ENCODE measurements at places on chromosomes 11 and 22. TPM values are rescaled to one million over a fixed set of nuclear protein-coding genes. Genes with fewer than 3 reads are reported as not detected.

The CCDC82 gene
- total RNA-seq, result 19.5 TPM

DNA sequence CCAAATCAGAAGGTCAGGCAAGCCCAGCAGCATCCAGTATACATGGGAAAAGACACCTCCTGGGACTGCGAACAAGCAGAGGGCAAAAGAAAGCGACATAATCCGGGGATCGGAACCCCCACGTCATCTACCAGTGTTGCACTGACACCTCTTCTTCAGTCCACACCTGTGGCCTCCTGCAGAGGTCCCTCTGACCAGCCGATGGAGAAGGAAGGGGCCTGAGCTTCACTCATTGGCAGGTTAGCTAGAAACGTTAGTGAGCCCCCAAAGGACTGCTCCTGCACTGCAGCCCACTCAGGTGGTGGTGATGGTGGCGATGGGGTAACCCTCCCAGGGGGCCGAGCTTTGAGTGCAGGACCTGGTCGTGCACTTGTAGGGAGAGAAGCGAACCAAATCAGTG, 22.1 kb downstream of the ASCL2 start:
- DNase-seq, result peak; percentile 27
- no peaks in the 10 kb centered on the region for H3K4me1 ChIP-seq
- no peak overlapping the region for H3K27ac ChIP-seq
- H3K27me3 ChIP-seq, result peaks cover 16% of the 10 kb centered on the region
- no peaks in the 10 kb centered on the region for H3K36me3 ChIP-seq
- no peak overlapping the region for H3K4me3 ChIP-seq

- DNase-seq, result no peak
- peaks cover 3% of the 10 kb centered on the region for H3K4me1 ChIP-seq
- H3K27me3 ChIP-seq, result no peaks in the 10 kb centered on the region
- H3K4me3 ChIP-seq, result no peak overlapping the region
Measured at GRCh38 chr11:73280626-73281025, 8.5 kb downstream of the P2RY6 start.

The HOATZ gene
- not detected for total RNA-seq

DNA sequence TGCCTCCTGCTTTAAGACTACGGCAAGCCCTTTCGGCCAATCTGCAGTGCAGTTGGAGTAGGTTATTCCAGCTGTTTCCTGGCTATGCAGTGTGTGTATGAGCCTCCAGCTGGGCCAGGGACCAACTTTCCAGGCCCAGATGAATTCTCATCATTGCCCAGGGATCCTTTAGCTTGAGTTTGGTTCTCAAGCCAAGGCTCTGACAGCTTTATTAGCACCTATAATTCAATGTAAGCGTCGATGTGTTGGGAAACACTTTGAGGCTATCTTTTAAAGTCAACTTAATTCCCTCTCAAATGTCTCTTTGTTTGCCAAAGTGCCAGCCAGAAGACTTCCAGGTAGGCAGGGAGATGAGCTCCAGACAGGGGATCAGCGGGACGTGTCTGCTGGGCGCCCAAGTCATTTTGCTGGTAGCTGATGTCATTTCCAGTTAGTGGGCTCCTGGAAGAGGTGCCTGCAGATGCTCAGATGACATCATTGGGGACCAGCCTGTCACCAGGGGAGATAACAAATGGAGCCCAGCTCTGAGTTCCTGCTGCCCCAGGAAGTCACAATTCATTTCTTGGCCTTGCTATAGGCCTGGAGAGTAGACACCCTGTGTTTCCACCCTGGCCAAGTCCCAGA, 520.4 kb downstream of the SOX6 start:
- no peak for DNase-seq
- no peaks in the 10 kb centered on the region for H3K4me1 ChIP-seq
- H3K27me3 ChIP-seq, result peaks cover 12% of the 10 kb centered on the region
- H3K36me3 ChIP-seq, result no peaks in the 10 kb centered on the region
- no peak overlapping the region for H3K4me3 ChIP-seq

The GGTLC3 gene
- not detected for total RNA-seq

- no peak for DNase-seq
- no peaks in the 10 kb centered on the region for H3K4me1 ChIP-seq
- no peaks in the 10 kb centered on the region for H3K27me3 ChIP-seq
- no peak overlapping the region for H3K27ac ChIP-seq
- peaks cover 18% of the 10 kb centered on the region for H3K36me3 ChIP-seq
Measured at GRCh38 chr11:93718057-93718563, 23.2 kb downstream of the TAF1D start.

The SCGB1A1 gene
- not detected for total RNA-seq

DNA sequence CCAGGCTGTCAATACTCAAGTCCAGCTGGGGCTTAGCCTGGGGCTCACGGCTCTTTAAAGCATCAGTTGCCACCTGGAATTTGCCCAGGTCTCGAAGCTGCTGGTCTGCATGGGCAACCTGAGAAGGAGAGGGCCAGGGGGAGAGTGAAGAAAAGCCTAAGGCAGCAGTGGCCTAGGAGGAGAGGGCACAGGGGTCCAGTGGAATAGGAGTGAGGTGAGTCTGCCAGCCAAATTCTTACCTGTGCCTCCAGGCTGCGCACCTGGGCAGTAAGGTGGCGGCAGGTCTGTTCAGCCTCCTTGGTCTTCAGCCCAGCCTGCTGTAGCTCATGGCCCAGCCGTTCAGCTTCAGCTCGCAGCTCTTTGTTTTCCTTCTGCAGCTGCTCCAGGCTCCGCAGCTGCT, 10.0 kb downstream of the IL18BP start:
- H3K4me3 ChIP-seq, result no peak overlapping the region
- no peaks in the 10 kb centered on the region for H3K27me3 ChIP-seq
- DNase-seq, result peak; percentile 25
- H3K36me3 ChIP-seq, result peaks cover 96% of the 10 kb centered on the region
- no peak overlapping the region for H3K27ac ChIP-seq

The IL17REL gene
- not detected for total RNA-seq

DNA sequence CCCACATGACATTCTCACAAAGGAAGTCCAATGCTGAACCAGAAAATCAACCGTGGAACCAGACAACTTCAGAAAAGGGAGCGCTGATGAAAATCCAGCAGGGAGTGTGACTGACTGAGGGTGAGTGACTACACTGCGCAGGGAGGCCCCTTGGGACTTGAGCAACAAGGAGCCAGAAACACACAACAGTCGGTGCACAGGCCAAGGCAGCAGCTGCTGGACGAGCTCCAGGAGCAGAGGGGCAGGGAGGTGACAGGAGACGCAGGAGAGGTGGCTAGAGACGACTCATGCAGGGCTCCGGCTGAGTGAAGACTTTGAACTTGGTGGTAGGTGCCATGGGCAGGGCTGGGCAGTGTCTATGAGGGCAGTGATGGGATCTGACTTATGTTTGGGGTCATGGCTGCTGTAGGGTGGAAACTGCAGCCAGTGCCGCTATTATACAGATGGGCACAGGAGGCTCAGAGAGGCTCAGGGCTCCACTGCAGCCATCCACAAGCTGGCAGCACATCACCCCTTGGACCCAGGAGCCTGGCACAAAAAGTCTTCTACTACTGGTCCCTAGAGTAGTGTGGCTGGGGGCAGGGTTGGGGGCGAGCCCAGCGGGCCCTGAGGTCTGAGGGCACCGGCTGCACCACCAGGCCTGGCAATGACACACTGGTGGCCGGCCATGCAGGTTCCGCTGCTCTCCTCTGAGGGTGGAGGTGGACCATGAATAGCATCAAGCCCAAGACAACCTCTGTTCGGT, 10.3 kb upstream of the FADD start:
- no peak overlapping the region for H3K4me3 ChIP-seq
- peak; percentile 13 for DNase-seq
- H3K27ac ChIP-seq, result no peak overlapping the region
- peaks cover 8% of the 10 kb centered on the region for H3K27me3 ChIP-seq
- no peaks in the 10 kb centered on the region for H3K36me3 ChIP-seq

The OR52I1 gene
- not detected for total RNA-seq

The DEUP1 gene
- total RNA-seq, result under 0.01 TPM

DNA sequence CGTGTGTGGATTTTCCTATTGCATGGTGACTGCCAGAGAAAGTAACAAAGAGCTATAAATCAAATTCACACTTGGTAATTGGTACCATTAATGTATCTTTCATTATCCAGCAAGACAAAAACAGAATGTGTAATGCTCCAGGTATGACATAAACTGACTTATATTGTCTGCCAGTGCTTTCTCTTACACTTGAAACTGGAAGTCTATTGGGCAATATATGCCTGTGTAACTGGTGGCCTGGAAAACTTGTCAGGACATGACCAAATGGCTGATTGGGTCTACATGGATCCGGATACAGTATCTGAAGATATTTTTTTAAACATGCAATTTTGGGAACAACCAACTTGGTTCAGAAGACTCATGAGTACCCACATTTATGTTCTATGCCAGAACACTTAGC, 174.6 kb upstream of the ARHGAP42 start:
- no peaks in the 10 kb centered on the region for H3K4me1 ChIP-seq
- no peaks in the 10 kb centered on the region for H3K36me3 ChIP-seq
- no peak overlapping the region for H3K4me3 ChIP-seq
- no peak overlapping the region for H3K27ac ChIP-seq

GRCh38 chr22:23289851-23290724, 109.8 kb downstream of the BCR start:
- no peak overlapping the region for H3K4me3 ChIP-seq
- H3K27me3 ChIP-seq, result no peaks in the 10 kb centered on the region
- H3K27ac ChIP-seq, result no peak overlapping the region
- peak; percentile 94 for DNase-seq
- no peaks in the 10 kb centered on the region for H3K4me1 ChIP-seq

- H3K27ac ChIP-seq, result no peak overlapping the region
- no peaks in the 10 kb centered on the region for H3K36me3 ChIP-seq
- DNase-seq, result no peak
Measured at GRCh38 chr11:30285416-30286121, 37.3 kb upstream of the ARL14EP start.

- H3K27me3 ChIP-seq, result no peaks in the 10 kb centered on the region
- H3K4me1 ChIP-seq, result peaks cover 19% of the 10 kb centered on the region
- DNase-seq, result peak; percentile 95
- peak overlapping the region; percentile 58 for H3K27ac ChIP-seq
- no peaks in the 10 kb centered on the region for H3K36me3 ChIP-seq
Measured at GRCh38 chr11:73185680-73186293, 32.3 kb upstream of the P2RY2 start.

DNA sequence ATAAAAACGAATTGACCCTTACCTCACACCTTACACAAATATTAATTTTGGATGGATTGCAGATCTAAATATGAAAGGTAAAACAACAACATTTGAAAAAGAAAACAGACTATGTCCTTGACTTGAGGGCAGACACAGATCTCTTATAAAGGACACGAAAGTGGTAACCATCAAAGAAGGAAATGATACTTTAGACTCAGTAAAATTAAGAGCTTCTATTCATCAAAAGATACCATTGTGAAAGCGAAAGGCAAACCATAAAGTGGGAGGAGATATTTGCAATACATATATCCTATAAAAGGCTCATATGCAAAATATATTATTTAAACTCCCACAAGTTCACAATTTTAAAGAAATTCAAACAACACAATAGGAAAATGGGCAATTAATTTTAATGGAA, 5.0 kb downstream of the HEPACAM start:
- DNase-seq, result no peak
- H3K27ac ChIP-seq, result no peak overlapping the region
- no peak overlapping the region for H3K4me3 ChIP-seq
- no peaks in the 10 kb centered on the region for H3K36me3 ChIP-seq
- H3K27me3 ChIP-seq, result no peaks in the 10 kb centered on the region

DNA sequence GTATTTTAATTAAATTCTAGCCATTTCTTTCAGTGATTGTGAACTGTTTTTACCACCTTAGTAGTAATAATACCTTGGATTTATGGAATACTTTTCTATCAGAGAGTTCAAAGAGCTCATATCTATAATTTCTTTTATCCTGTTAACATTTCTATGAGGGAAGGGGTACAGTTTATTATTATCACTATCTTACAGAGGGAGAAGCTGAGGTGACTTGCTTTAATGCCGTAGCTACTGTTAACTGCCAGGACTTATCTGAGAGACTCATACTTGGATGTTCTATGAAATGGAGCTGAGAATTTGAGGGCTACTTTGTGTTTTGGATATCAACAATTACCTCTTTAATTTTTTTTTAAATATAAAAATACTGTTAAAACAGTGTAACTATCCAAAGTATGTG, 3.3 kb downstream of the REXO2 start:
- no peak for DNase-seq
- peaks cover 17% of the 10 kb centered on the region for H3K4me1 ChIP-seq
- no peak overlapping the region for H3K4me3 ChIP-seq
- peaks cover 25% of the 10 kb centered on the region for H3K36me3 ChIP-seq

DNA sequence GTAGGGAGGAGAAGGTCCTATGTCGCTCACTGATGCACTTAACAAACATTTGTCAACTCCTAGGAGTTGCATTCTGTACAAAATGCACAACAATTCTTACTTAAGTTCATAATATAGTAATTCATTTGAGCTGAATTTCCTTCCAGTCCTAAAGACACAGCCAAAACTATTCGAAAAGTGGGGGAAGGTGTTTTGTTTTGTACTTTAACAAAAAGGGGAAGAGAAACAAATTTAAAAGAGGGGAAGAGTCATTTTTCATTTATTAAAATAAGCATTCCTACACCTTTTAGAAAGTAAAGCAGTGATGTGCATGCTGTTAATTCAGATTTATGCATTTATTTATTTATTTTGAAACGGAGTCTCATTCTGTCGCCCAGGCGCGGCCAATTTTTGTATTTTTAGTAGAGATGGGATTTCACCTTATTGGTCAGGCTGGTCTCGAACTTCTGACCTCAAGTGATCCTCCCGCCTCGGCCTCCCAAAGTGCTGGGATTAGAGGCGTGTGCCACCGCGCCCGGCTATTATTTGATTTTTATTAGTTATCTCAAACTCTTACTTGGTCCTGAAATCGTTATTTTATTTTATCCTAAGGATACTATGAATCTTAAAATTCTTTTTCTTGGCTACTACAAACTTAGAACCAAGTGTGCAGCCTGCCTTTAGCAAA, 1.1 kb upstream of the FANCF start:
- no peaks in the 10 kb centered on the region for H3K36me3 ChIP-seq
- peaks cover 7% of the 10 kb centered on the region for H3K4me1 ChIP-seq
- H3K4me3 ChIP-seq, result peak overlapping the region; percentile 93
- no peak overlapping the region for H3K27ac ChIP-seq

DNA sequence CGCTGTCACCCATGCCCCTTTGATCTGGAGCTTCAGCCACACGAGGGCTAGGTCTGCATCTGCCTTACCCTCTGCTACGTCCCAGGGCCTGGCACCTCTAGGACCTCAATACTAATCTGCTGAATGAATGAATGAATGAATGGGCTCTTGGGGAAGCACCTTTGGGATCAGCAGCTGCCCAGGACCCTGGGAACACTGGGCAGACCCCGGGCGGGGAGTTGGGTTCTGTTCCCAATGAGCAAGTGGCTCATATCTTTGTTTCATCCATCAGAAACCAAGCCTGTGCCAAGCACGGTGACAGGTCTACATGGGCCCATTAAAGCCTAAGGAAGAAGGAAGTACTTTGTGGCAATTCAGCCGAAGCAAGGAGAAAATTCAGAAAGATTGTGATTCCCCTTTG, 41.5 kb upstream of the SHISAL1 start:
- H3K27me3 ChIP-seq, result peaks cover 5% of the 10 kb centered on the region
- no peaks in the 10 kb centered on the region for H3K36me3 ChIP-seq
- DNase-seq, result peak; percentile 67
- H3K4me1 ChIP-seq, result peaks cover 17% of the 10 kb centered on the region

- H3K4me1 ChIP-seq, result peaks cover 19% of the 10 kb centered on the region
- H3K27ac ChIP-seq, result no peak overlapping the region
- no peaks in the 10 kb centered on the region for H3K27me3 ChIP-seq
- no peak overlapping the region for H3K4me3 ChIP-seq
Measured at GRCh38 chr11:119592642-119593041, 136.4 kb downstream of the NECTIN1 start.
